Cardiac atrium fibroblast (primary cell): ENCODE measurements at places on chromosomes 1 and 21. TPM values are rescaled to one million over a fixed set of nuclear protein-coding genes. Genes with fewer than 3 reads are reported as not detected.

The RHD gene
- not detected in 2 replicates for total RNA-seq

The TFF1 gene
- total RNA-seq = not detected in 2 replicates

The CCDC181 gene
- not detected in 2 replicates for total RNA-seq

The PALMD gene
- total RNA-seq = 12.2 and 30.0 TPM in 2 replicates

The CD34 gene
- total RNA-seq = 10.3 and 18.3 TPM in 2 replicates

The DLGAP3 gene
- 0.16 and 0.18 TPM in 2 replicates for total RNA-seq

The UBE4B gene
- 21.7 and 24.9 TPM in 2 replicates for total RNA-seq

The LENEP gene
- total RNA-seq = not detected in 2 replicates

The C1orf87 gene
- not detected in 2 replicates for total RNA-seq

The GBP1 gene
- 14.6 and 19.7 TPM in 2 replicates for total RNA-seq

The MYBPHL gene
- not detected in 2 replicates for total RNA-seq

The ALX3 gene
- total RNA-seq = not detected in 2 replicates

The GUCA2B gene
- not detected in 2 replicates for total RNA-seq

The KNCN gene
- not detected in 2 replicates for total RNA-seq
